ENCODE measurements at places on chromosomes 16 and 17.

GRCh38 chr16:57727610-57728009, 8.0 kb upstream of the KATNB1 start:
- no peak for DNase-seq

GRCh38 chr16:78879011-78879410, 721.5 kb downstream of the MAF start:
- DNase-seq = no peak

- DNase-seq = no peak
These were observed 1.8 kb downstream of the CDC42EP4 start for GRCh38 chr17:73309727-73310596.

DNA sequence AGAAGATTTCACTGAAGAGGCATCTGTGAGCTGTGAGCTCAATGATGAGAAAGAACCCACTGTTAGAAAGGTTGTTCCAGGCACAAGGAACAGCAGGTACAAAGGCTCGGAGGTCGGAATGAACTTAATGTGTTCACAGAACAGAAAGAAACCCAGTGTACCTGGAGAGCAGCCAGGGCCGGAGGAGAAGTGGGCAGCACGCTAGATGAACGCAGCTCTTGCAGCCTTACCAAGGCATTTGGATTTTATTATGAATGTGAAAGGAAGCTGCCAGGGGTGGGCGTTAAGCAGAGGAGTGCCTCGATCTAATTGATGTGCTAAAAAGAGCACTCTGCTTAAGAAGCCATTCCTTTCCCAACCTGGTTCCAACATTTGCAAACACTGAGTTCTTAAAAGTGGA, 19.0 kb downstream of the EEF2K start:
- no peak for DNase-seq

DNA sequence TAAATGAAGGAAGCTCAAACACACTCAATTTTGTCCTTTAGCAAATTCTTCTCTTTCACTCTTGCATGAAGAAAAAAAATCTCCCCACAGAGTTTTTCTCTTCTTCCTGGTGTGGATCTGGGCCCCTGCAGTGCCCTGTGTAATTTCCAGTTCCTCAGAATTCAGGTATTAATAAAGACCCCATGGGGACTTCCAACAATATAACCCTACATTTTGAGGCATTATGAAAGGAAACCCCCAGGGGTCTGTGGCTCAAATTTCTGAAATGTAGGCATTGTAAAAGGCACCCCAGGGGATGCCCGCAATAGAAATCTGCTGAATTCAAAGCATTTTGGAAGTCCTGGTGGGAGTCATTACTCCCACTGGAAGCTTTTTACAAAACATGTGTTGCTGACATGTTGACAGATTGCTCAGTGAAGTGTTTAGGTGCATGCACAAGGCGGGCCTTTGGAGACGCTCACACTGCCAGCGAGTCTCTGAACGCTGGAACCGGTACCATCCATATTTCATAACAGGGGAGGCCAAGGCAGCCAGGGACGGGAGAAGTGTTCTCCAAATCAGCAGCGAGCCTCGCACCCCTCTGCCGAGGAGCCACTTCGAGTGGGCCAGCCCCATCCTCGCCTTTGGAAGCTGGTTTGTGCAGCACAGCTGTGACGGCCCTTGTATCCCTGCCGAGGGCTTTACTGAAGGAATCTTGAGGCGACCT, 154.0 kb downstream of the ZNF423 start:
- no peak for DNase-seq

- no peak for DNase-seq
These were observed 23.7 kb upstream of the PHF12 start for GRCh38 chr17:28975031-28975430.

DNA sequence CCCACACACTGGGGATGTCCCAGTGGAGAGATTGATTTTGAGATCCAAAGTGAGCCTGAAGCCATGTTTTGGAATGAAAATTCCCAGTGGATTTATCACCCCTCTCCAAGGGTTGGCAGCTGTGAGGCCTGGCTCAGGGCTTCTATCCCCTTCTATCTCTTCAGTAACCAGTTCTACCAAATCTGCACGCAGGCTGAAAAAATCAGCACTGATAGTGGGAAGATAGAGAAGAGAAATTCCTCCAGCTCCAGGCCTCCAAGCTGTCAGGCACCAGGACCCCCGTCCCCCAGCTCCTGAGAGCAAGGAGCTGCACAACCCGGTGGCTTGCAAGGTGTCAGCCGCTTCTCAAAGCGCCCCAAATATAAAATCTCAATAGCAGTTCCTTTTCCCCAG, 1.0 kb downstream of the FLOT2 start:
- DNase-seq = no peak

DNA sequence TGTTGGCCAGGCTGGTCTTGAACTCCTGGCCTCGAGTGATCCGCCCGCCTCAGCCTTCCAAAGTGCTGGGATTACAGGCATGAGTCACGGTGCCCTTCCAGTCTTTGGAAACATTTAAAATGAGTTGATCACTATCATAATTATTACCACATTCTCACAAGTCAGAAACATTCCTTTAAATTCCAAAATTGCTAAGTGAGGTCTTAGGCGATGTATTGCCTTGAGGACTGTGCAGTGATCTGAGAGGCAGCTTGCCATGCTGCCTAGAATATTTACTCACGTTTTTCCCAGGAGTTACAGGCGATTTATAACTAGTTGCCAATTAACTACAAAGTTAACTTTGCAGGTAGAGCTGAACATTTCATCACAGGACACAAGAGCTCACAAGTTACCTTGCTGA, 5.7 kb upstream of the ATXN1L start:
- no peak for DNase-seq

- DNase-seq = no peak
These were observed 316.3 kb downstream of the CBLN1 start for GRCh38 chr16:48965386-48965785.

DNA sequence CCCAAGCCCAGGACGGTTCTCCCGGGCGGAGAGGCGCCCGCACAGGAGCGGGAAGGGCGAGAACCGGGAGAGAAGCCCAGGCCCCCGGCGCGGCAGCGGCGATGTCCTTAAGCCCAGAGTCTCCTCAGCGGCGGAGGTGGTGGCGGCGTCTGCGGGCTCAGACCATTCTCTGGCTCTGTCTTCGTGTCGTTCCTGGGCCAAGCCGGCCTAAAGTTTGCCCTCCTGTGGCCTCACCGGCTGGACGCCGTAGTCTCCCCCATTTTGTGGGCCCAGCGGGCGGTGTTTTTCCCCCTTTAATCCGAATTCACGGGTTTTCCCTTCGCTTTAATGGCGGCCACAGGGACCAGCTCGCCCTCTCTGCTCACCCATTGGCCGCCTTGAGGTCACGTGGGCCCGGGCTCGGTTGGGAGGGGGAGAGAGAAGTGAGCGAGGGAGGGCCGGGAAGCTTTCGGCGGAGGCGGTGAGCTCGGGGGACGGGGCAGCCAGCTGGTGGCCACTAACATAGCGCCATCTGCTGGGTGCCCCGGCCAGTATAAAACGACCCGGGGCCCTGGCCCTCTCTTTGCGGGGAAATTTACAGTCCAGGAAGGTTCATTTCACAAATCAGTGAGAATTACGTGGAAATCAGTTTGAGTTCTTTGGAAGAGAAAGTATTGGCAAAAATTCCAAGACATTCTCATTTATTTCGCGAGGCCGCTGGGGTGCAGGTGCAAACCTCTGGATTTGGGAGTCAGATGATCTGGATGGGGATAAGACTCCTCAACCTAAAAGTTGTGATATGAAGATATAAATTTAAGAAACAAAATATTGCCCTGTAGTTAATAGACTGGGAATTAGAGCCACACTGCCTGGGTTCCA, 762 bp upstream of the MED13 start:
- peak; percentile 97 for DNase-seq

DNA sequence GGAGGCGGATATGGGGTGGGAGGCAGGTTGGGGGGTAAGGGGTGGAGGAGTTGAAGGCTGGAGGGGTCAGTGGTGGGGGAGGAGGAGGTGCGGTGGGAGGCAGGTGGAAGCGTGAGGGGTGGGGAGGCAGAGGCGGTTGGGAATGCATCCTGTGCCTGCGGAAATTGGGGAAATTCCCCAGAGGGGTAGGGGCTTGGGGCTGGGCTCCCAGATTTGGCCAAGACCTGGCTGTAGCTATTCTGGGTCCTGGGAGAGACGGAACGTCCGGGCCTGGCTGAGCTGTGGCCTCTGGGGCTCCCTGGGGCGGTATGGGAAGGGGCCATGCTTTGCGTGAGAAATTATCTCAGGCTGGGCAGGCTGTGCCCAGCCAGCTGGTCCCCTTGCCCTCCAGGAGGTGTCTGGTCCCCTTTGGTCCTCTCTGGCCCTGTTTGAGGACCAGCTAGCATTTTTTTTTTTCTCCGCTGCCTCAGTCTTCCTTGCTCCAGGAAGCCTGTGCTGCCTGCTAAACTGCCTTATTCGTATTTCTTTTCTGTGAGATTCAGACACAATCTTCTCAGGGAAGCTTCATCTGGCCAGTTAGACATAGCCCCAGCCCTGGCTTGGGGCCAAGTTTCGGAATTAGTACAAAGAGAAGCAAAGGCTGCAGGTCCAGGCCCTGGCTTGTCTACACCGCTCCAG, 7.3 kb upstream of the TRPV2 start:
- no peak for DNase-seq

GRCh38 chr17:17411692-17412091, 65.1 kb upstream of the MED9 start:
- DNase-seq = no peak
